ENCODE measurements at places on chromosomes 1 and 21.

DNA sequence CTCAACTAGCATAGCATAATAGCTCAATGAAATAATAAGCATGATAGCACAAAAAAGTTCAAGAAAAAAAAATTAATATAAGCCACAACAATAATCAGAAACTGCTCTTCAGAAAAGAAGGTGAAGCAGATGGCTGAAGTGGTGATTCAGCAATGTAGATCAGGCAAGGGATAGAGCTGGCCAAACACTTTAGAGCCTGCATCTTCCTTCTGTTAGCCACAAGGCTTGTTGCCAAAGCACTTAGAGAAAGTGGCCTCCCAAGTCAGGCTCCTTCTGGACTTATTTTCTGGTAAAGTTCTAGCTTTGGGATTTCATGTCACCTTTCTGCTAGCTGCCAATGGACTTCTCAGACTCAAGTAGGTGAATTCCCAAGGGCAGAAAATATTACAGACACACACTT lies 60.3 kb upstream of the C1orf87 start:
- no peak for DNase-seq

GRCh38 chr1:157682710-157683437 lies 17.7 kb downstream of the FCRL3 start:
- no peak for DNase-seq

DNA sequence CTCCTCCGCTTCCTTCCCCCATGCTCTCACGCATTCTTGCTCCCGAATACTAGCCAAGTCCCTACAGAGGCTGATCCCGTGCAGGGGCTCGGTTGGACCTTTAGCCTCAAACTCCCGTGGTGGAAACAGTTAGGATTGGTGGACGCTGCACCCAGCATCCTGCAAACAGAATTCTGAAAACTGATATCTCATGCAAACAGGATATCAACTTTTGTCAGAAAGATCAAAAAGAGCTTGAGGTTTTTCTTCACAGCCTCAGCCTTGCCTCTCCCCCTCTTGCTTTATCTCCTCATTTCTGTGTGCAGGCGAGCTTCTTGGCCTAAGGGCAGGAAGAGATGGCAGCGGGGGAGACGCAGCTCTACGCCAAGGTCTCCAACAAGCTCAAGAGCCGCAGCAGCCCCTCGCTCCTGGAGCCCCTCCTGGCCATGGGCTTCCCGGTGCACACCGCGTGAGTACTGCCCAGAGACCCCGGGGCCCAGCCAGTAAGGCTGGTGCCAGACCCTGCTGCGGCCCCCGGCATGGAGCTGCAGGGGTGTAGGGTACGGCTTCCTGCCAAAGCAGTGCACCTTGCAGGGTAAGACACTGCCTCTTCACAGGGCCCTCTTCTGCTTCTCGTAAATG lies at the start of gene UBASH3A:
UBASH3A (plus strand) TSS at position 292 of the 621 bp plus-strand sequence; CDS start at position 336, 44 bp downstream.
- DNase-seq = no peak

DNA sequence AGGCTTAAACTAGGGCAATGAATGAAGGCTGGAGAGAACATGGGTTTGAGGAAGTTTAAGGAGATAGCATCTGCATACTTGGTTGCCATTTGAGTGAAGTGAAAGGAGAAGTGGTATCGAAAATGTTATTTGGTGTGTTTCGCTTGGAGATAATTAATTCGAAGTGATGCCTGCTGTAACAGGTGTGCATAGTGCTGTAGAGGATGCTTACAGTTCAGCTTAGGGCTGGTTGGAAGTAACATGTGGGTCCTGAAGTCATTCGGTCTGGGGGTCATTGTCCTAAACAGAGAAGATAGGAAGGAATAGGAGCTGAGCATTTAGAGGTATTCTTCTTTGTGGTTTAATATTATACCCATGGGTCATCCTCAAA lies 301 bp upstream of the NUDT17 start:
- DNase-seq = no peak

- no peak for DNase-seq
These were observed 20.8 kb downstream of the ADAMTS5 start for GRCh38 chr21:26945916-26946675.

GRCh38 chr1:8666389-8667167 lies 150.9 kb downstream of the RERE start:
- no peak for DNase-seq

- no peak for DNase-seq
These were observed 4.6 kb downstream of the GPSM2 start for GRCh38 chr1:108881369-108881768.

GRCh38 chr1:218463194-218464156 lies 118.3 kb downstream of the TGFB2 start:
- no peak for DNase-seq

DNA sequence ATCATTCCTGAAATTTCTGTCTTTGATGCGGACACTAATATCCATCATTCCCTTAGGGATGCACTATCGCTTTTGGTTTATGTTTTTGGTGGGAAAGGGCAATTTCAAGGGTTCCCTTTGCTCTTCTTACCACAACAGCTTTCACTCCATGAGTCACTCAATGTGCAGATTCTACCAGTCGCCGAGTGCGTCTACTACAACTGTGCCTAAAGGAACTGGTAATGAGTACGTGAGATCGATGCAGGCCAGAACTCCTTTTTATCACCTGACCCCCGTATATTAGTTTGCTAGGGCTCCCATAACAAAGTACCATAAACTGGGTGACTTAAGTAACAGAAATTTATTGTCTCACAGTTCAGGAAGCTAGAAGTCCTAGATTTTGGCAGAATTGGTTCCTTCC lies 27.5 kb upstream of the TMEM54 start:
- DNase-seq = no peak

GRCh38 chr1:177091040-177091439 lies 73.5 kb downstream of the ASTN1 start:
- DNase-seq = no peak

DNA sequence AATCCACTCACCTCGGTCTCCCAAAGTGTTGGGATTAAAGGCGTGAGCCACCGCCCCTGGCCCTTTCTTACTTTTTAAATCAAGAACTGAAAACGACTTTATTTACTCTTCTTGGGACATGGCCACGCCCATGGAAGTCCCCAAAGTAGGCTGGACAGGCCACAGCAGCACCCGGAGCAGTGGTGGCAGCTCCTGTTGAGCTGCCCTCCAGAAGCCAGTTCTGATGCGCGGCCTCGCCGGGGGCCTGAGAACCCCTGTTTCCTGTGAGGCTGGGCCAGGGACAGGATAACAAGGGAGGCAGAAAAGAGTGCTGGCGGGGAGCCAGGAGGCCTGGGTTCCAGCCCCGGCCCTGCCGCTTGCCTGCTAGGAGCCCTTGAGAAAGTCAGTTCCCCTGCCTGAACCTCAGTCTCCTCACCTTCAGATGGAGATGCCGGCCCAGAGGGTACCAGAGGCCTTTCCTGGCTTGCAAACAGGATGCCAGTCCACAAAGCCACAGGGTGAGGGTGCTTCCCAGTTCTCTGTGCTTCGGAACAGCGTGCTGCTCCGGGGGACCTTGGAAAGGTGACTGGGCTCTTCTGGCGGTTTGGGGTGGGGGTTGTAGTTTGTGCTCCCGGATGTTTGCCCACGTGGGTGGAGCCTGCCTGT lies 59.4 kb downstream of the RUNX3 start:
- DNase-seq = no peak

- no peak for DNase-seq
These were observed 16.4 kb upstream of the MAPKAPK2 start for GRCh38 chr1:206668351-206668750.

DNA sequence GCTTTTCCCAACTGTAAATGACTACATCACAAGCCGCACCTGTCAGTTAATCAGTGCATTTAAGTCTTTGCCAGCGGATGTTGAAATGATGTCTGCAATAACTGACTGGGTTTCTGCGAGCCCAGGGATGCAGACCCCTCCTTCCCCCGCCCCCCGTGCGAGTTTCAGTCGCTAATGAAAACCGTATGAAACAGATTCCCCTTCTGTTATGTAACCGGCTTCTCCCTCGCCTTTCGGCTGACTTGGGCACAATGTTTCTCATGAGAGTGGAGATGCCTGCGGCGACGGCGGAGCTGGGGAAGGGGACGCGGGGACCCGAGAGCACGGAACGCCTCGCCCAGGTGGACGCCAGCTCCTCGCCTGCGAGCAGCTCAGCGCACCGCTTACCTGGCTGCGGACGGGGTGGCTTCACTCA lies 753 bp downstream of the KCNJ6 start:
- DNase-seq = no peak

DNA sequence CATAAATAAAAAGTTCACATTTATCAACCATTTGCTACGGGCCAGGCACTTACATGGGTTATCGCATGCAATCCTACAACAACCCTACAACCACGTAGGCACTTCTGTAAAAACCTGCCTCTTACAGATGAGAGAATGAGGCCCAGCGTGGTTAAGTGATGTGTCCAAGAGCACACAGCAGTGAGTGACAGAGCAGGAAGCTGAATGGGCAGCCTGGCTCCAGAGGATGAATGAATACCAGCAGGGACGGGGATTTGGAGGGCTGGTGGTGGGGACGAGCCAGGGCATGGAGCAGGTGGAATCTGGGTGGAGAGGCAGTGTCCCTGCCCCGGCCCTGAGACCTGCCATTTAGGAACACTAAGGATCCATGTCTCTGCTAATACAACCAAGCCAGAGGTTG lies 35.5 kb downstream of the SYF2 start:
- no peak for DNase-seq

DNA sequence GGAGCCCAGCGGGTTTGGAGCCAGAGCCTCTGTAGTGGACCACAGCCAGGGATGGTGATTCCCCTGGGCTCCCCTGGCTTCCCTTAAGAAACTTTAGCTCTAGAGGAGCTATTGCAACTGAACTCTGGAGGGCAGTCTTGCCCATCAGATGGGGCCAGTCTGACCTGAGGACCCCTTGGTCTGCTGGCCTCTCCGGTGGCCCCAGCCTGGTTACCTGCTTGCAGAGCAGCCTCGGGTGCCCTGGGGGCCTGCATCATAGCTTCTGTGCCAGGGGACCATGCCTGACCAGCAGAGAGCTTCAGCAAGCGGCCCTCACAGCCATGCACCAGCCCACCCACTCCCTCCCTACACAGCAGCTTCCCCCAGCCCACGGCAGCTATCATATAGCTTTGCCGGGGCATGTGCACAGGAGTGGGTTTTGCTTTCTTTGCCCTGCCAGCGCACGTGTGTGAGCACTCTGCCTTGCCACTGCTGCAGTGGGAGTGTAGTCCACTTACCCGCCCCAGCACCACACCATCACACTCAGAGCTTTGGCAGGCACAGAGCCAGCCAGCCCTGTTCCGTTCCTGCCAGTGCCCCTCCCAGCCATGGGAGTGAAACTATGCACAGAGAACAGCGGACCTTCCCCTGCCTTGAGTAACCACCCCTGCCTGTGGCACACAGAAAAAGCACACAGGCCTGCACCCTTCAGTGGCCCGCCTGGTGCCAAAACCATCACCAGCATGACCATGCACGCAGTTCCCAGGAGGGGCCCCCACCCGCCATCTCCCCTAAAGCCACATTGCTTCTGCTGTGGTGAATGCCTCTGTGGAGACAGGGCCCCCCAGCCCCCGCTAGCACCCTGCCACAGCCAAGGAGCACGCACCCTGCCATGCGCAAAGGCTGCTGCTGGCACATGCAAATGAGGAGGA lies 442.9 kb upstream of the NEGR1 start:
- no peak for DNase-seq
